ENCODE measurements at places on chromosomes 4 and X.

DNA sequence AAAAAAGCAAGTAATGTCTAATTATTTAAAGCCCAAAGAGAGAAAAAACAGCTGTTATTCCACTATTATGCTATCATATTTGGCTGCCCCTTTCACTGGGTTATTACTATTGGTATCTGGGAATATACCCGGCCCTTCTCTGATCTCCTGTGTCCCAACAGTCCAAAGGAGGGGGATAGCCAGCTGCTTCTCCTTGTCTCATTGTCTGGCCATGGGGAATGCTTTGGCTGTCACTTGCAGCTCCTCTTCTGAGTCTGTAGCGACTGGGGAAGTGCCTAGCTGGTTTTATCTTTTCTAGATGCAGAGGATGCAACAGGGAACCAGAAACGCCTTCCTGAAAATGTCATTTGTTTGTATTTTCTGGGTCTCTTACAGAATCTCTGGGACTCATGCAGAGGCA, 33.9 kb downstream of the MGARP start:
- no peak for DNase-seq

- DNase-seq: peak; percentile 50
These were observed at the start of gene PRDM5 for GRCh38 chr4:120922381-120923206. Gene PRDM5, minus strand, starts transcription at chr4:120922726. Its CDS starts 118 bp downstream, at chr4:120922608.

- DNase-seq: no peak
These were observed 512.3 kb downstream of the FAT4 start for GRCh38 chr4:125826801-125827695.

- DNase-seq: peak; percentile 2
These were observed 61.3 kb upstream of the TXK start for GRCh38 chr4:48195374-48195773.

DNA sequence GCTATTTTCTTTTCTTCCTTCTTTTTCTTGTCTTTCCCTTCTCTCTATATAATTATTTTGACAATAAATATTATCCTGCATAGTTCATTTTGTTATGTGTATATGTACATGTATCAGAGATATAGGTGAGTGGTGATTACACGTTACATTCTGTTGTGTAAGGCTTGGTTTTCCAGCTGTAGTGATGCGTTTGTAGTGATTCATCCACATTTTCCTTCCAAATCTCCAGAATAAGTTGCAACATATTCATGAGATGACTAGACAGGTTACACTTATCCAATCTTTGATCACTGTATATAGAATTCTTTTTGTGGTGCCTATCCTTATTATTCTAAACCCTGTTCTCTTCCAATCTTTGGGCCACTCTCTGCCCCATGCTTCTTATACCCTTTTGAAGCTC, 540.2 kb downstream of the GBA3 start:
- DNase-seq: no peak

DNA sequence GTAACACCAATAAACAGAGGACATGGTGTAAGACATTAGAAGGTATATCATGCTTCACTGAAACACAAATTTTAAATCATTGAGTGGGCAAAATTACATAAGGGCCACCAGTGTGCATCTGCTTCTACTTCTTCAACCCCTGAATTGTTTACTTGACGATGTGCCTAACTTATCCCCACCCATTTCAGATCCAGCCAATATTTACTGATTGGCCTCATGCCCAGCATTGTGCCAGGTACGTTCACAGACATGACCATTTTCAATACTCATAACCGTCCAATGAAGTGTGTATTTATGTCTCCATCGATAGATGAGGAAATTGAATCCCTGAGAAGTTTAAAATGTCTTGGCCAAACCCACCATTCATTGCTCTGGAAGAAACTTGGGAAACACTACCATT, 208.3 kb upstream of the MID1 start:
- no peak for DNase-seq

DNA sequence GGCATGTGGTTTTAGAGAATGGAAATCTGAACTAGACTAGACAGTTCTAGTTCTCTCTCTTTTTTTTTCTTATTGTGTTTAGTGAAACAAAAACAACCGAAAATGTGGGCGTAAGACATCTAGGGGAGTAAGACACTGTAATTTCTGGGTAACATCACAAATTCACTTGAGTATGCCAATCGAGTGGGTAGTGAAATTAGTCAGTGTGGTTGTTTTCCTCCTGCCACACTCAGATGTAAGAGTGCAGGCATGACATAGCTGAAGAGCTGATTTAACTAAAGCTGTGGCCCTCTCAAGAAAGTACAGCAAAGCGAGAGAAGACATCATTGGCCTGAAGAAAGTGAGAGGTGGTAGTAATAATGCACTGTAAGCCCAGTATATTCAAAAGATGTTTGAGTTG, 1585.3 kb upstream of the AGA start:
- DNase-seq: no peak

DNA sequence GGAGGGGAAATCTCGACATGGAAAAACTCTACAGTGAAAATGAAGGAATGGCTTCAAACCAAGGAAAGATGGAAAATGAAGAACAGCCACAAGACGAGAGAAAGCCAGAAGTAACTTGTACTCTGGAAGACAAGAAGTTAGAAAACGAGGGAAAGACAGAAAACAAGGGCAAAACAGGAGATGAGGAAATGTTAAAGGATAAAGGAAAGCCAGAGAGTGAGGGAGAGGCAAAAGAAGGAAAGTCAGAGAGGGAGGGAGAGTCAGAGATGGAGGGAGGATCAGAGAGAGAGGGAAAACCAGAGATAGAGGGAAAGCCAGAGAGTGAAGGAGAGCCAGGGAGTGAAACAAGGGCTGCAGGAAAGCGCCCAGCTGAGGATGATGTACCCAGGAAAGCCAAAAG, 1.3 kb downstream of the TCEAL4 start:
- DNase-seq: no peak

DNA sequence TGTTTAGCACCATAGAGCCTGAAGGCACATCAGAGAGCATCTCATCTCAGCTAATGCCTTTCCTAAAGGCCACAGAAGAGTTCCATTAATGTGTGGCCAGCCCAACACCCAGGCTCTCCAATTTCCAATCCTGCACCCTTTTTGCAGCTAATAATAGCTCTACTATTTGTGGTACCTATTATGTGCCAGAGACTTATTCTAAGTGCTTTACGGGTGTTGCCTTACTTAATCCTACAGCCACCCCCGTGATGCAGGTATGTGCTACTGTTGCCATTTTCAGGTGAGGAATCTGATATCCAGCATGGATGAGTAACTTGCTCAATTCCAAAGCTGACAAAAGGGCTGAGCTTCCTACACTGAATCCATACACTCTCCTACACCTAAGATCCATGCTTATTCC, 217.6 kb upstream of the GALNT7 start:
- no peak for DNase-seq

- no peak for DNase-seq
These were observed 108.4 kb downstream of the ARSJ start for GRCh38 chr4:113871080-113871479.

- no peak for DNase-seq
These were observed 108.8 kb downstream of the NFKB1 start for GRCh38 chr4:102610007-102610406.

- no peak for DNase-seq
These were observed 44.9 kb downstream of the SPATA18 start for GRCh38 chr4:52096048-52096447.

DNA sequence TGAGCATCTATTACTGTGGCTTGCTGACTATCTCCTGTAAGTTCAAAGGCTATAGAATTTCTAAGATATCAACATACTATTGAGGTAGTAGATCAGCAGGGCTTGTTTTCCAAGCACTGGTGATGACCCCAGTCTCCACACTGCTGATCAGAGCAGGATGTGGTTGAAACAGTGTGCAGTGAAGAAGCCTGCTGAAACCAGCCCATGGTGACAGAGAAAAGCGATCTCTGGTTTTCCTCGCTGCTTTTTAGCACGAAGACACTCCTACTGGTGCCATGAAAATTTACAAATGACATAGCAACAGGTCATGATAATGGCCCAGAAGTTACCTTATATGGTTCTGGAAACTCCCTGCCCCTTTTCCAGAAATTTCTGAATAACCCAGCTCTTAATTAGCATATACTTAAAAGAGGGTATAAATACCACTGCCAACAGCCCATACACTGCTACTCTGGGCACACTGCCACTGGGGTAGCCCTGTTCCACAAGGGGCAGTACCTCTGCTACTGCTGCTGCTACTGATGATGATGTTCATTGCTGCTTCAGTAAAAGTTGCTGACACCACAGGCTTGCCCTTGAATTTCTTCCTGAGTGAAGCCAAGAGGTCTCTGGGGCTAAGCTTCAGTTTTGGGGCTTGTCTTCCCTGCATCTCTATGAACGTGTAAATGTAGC, 1689.5 kb upstream of the PCDH10 start:
- no peak for DNase-seq

DNA sequence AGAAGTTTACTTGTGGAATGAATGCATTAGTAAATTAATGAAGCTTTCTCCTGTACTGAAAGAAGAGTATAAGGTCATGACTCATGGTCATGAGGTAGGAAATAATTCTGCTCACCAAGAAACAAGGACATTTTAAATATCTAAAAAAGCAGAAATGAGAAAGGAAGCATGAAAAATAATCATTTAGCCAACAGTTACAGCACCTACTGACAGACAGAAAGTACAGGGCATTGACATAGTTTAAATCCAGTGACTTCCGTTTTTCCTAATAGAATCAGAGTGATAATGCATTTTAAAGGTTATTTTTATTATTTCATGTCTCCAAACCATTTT, 30.5 kb upstream of the ACSL1 start:
- DNase-seq: no peak

- DNase-seq: no peak
These were observed 88.3 kb upstream of the UNC5C start for GRCh38 chr4:95637043-95637600.

- DNase-seq: peak; percentile 67
These were observed 144.2 kb downstream of the PDLIM5 start for GRCh38 chr4:94595880-94596483.

DNA sequence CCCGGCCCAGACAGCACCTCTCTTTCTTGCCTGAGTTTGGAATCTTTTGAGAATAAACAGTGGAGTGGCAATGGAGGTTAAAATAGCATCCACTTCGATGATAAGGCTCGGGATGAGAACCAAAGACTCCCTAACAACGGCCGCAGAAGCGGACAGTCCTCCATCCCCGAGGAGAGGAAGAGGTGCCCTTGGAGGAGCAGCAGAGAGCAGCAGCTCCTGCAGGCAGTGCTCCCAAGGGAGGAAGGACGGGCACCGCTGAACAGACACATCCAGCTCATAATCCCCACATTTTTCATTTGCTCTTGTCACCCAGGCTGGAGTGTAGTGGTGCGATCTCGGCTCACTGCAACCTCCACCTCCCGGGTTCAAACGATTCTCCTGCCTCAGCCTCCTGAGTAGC, 61.3 kb downstream of the DCTD start:
- DNase-seq: no peak

DNA sequence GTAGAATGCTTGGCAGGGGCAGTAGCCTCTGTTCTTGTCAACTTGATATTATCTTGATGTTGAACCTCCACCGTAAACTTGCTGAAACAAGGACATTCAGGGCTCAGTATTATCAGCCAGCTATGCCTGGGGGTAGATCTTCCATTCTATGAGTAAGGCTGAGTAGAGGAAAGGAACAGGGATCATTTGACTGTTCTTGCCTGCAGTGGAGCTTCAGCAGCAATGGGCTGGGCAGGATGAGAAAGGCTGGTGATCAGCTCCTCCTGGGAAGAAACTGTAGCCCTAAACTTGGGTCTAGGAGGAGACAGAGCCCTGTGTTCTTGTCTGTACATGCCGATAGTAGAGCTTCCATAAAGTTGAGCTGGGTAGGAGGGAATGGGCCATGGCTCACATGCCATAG, 127.2 kb downstream of the CCSER1 start:
- no peak for DNase-seq

GRCh38 chr4:133537780-133538281, 388.7 kb downstream of the PCDH10 start:
- DNase-seq: no peak

DNA sequence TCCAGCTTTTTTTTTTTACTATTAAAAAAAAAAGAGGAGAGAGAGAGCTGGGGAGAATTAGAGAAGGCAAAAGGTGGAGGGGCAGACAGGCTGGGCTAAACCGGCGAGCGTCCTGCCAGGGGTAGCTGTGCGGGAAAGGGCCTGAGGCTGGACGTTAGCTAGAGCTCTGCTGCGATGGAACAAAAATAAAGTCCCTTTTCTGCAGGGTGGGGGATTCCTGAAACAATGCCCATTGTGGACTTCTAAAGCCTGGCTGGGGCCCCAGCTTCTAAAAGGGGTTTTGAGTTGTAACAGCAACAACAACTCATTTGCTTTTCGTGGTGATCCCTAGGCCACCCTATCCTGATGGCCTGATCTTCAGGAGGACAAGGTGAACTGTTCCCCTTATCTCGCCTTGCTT, 311.7 kb downstream of the FBXW7 start:
- no peak for DNase-seq

GRCh38 chr4:38800961-38801450, 3.6 kb downstream of the TLR1 start:
- DNase-seq: no peak

DNA sequence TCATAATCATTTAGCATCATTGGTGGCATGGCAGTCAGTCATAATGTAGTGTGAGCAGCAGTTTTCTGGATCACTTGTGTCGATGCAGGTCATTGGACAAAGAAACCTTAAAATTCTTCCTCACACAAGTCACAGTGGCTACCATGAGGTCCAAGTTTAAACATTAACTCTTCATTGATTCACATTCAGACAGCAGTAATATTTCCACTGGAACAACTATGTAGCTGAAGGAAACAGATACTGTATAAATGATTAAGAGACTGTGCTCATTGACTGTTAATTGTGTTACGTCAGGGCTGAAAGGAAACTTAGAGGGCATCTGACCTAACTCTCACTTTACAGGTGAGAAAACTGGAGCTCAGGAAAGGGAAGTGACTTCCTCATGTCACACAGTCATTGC, 261.8 kb downstream of the KLHL13 start:
- DNase-seq: no peak

DNA sequence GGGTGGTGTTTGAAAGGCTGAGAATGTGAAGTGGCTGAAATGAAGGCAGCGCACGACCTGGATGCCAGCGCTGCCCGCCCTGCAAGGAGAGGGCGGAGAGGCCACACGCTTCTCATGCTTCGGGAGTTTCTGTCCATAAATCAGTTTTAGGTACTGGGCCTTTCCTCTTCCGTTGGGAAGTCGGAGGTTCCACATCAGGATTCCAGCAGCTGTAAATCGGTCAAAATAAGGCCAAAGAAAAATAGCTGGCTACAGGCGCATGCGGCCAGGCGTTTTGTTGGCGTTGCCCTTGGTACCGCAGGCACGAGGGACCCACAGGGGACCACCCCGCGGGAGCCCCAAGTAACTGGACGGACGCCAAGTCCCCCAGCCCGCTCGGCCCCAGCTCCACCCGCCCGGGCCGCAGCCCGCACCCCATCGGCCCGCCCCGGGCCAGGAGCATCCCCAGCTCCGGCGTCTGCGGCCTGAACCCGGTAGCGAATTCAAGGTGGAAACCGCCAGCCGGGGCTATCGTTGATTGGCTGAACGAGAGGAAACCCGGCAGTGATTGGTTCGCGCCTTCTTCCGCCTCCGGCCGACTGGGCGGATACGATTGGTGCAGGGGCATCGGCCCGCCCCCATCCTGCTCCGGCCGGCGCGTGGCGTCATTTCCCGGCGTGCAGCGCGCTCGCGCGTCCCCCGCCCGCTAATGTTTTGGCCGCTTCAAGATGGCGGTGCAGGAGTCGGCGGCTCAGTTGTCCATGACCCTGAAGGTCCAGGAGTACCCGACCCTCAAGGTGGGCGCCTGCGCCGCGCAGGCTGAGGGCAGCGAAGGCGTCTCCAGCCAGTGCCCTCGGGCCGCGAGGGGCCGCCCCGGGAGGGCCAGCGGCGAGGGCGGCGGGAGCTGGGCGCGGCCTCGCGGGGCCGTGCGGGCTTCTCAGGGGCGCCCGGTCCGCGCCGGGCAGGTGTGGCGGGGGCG, at the start of gene MAEA:
Gene MAEA, plus strand, starts transcription at position 685 of the 958 bp plus-strand sequence. Its CDS starts 23 bp downstream, at position 708.
- DNase-seq: peak; percentile 98
